Stimulated activated CD4-positive, alpha-beta T cell treated with anti-CD3 and anti-CD28 coated beads, TNF-alpha, amount 100 ng/mL, for 24 hours (primary cell): ENCODE measurements at places on chromosomes 7 and 10.

GRCh38 chr10:23157691-23158369, 34.3 kb upstream of the PTF1A start:
- DNase-seq: no peak

DNA sequence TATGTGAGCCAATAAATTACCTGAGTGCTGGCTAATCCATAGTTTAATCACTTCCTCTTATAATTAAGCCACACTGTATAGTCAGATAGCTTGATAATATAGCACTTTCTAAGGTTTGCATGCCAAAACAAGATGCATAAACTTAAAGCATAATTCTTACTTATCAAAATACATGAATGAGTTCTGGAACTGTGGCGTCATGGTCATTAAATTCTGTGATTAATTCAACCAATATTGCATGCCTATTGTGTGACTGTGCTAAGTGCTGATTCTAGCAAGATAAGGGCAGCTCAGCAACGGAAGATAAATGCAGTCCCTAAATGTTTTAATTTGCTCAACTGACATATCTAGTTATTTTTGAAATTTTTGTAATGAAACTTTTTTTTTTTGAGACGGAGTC, 29.7 kb downstream of the HOXA1 start:
- no peak for DNase-seq

GRCh38 chr10:97974526-97975525, 55.6 kb downstream of the CRTAC1 start:
- DNase-seq: no peak

GRCh38 chr10:35412900-35413491, 76.7 kb downstream of the CCNY start:
- DNase-seq: no peak

GRCh38 chr10:69176823-69177222, 3.2 kb upstream of the SUPV3L1 start:
- DNase-seq: no peak

- DNase-seq: no peak
Measured at GRCh38 chr7:90663176-90663575, 67.1 kb downstream of the CDK14 start.
